ENCODE measurements at places on chromosomes 12 and 14.

DNA sequence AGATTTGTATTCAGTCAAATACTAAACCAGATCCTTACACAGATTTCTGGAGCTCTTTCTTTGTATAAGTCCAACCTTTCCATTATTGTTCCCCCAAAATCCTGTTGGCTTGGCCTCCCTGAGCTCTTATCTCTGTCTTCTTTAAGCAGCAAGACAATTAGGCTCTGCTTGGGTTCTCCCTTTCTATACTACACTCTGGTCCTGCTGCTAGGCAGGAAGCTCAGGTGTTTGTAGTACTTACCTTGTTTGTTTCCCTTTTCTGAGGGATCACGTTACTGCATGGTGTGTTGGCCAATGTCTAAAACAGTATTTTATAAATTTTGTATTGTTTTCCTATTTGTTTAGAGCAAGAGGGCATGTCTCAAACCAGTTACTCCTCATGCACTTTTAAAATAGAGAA lies 192.9 kb downstream of the PRKD1 start:
- no peak for DNase-seq

GRCh38 chr12:100953217-100953616 lies 158.6 kb downstream of the ANO4 start:
- no peak for DNase-seq

DNA sequence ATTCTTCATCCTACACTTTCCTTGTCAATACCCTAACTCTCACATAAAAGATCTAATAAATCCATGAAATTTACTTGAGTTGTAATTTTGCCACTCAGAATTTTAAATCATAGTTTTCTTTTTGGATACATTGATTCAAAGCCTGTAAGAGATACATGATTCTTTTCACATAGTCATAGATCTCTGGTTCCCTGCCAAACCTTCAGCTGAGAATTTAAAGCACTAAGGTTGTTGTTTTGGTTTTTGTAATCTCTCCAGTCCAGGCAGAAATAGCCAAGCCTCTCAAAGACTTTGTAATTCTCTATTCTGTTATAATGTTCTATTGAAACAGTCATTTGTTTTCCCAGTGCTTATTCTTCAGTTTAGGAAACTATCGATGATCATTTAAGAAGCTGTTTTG lies 273.9 kb downstream of the TRHDE start:
- no peak for DNase-seq

DNA sequence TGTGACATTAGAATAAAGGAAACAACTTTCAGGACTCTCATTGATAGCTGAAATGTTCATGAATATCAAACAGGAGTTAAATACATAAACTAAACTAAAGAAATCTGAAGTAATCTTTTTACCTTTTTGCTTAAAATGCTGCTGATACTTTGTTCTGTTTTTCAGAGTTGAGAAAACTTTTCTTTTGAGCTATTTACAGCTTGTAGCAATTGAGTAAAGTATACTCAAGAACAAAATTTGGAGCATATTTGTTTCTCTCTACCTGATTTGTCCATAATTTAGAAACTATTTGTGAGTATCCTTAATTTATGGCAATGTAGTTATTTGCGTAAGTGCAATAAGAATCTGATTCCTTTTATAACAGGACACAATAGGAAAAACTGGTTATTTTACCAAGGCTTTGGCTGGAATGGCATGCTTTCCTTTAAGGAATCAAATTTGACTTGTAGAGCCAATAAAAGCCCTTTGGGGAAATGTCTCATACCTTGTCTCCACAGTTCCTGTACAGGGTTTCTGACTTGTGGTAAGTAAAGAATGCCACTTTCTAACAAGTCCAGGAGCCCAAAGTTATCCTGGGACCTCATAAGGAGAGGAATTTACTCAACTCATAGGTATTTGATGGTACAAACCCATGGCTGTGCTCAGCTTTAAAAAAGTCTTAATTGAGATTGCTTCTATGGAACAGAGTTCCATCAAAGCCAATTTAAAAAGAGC lies 195.7 kb downstream of the TMEM117 start:
- DNase-seq, result no peak

GRCh38 chr12:37543131-37543965 lies 773.2 kb upstream of the ALG10B start:
- no peak for DNase-seq
